Stimulated activated CD4-positive, alpha-beta T cell treated with anti-CD3 and anti-CD28 coated beads, Interleukin-1b, Interleukin-23, amount 100 ng/mL, for 4 hours (primary cell): ENCODE measurements at places on chromosomes 13 and 19.

DNA sequence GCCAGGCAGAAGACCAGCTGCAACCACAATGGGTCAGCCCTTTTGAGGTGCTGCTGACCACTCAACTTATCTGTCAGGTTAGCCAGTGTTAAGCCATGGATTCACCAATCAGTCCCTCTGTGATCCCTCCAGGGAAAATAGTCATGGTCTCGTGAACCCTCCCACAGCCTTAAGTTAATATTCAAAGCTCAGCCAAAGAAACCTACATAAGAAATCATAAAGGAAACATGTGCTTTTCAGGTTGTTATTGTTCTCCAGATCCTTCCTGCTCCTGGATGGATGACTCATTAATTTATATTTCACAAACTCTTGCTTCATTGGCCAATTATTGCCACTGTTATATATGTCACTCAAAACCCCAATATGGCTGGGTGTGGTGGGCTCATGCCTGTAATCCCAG is 161.9 kb downstream of the B3GLCT start:
- no peak for DNase-seq

DNA sequence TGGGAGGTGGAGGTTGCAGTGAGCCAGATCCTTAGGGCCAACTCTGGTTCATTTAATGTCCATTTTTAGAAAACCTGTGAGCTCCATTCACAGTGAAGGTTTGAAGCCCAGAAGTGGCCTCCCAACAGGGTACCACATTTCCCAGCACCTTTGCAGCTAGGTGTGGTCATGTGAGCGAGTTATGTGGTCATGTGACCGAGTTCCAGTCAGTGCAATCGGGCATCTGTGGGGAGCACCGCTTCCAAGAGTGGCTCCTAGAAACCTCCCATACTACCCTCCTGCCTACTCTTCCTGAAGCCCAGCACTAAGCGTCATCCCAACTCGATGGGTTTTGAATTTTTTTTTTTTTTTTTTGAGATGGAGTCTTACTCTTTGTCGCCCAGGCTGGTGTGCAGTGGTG is 663 bp upstream of the PLA2G4C start:
- no peak for DNase-seq

DNA sequence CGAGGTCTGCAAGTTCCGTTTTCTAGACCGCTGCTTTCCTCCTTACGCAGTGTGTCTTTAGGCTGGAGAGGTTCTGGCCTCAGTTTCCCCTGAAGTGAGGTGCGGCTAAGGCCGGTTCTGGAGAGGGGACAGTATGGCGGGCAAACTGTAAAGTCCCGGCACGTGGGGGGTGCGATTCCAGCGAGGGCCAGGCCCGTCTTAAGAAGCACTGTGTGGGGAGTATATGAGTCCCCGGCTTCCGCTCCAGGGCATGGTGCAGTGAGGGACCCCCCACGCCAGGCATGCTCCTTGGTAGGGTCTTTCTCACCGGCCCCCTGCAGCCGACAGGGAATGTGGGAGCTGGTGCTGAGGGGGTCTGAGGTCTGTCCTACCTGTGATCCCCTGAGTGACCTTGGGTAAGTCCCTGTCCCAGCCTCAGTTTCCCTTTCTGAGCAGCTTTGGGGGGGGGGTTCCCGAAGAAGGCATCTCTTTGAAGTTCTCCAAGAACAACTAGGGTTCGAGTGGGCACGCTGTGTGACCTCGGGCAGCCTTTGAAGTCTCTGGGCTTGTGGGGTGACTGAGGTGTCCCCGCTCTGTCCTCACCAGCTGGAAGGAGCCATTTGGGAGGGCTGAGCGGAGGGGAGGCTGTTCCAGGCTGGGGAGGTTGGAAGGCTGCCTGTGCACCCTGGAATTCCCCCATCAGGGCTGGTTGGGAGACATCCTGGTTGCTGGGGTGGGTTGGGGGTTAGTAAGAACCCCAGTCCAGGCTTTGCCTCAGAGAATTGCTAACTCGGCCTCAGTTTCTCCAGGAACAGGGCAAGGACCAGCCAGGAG is 1.5 kb downstream of the NFIC start:
- DNase-seq, result no peak

- no peak for DNase-seq
Measured at GRCh38 chr19:2387367-2388288, 27.6 kb downstream of the TMPRSS9 start.

- no peak for DNase-seq
Measured at GRCh38 chr13:72495681-72496080, 231.7 kb downstream of the MZT1 start.

DNA sequence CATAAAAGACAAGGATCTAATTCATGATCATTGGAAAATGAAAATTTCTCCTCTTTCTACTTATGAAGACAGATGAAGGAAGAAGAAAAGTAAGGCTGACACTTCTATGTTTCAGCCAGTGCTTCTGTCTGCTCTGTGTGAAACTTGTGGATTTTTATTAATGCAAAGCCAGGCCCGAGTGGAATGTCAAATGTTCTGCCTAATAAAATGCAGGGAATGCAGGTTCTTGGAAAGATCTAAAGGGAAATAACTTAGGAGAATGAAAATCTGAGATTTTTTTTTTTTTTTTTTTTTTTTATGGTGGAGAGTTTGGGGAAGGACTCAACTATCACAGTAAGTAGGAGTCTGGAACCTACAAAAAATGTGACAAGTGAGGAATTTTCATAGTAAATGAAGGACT is 1732.3 kb upstream of the SLC10A2 start:
- DNase-seq, result no peak

DNA sequence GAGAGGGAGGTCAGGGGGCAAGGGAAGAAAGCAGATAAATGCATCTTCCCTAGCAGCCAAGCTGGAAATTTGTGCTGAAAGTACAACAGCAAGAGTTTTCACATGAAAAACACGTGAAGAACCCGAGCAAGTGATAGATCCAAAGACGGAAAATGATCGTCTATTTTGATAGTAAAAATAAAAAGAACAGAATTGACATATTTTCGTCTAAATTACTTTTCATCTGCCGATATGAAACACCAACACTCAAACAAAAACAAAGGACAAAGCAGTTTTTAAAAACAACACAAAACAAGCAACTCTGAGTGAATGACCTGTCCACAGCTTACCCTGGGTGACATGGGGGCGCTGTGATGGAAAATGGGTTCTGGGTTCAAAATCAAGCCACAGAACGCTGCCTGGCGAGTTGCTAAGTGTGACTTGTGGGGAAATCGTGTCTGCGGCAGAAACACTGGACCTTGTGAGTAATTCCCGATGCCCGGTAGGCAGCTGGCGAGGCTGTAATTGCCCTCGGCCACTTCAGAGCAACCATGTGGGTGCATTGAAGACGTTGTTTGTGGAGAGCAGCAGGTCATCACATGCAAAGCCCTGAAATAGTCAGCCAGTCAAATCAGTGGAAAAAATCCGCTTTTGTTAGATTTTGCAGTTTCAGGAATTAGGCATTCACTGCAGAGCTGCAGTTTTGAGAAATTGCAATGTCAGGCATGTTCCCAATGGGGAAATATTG is 7.4 kb downstream of the SOX1 start:
- DNase-seq, result no peak

DNA sequence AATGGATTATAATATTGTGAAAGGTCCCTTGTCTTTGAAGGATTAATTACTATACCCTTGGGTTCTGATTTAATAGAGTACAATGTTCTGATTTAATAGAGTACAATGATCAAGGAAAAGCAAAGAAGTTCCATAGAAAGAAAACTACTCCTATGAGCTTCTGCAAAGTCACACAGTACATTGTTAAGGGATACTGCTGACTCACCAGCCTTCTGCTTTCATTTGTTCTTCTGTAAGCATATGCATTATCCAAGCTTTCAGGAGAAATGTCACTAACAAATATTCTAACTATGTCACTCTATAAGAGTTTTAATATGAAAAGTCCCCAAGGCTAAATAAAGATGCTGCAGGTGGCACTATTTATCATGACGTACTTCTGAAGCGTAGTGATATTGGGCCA is 396.7 kb downstream of the RFC3 start:
- DNase-seq, result no peak

DNA sequence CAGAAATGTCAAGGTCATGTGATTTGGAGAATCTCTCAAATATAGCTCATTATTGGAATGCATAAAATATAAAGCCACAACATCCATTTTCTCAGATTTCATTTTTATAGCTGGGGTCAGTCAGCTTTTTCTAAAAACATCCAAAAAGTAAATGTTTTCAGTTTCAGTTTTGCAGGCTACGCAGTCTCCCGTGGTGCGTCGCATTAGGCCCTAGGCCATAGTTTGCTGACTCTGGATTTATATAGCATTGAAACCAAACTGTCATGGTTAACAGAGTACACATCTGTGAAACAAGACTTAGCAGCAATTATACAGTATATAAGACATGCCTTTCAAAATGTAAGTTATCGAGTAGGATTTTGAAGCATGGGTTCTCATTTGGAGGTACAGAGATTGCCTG is 140.0 kb downstream of the IRS2 start:
- no peak for DNase-seq

GRCh38 chr13:111177081-111177711 is 62.1 kb downstream of the ARHGEF7 start:
- DNase-seq, result no peak

DNA sequence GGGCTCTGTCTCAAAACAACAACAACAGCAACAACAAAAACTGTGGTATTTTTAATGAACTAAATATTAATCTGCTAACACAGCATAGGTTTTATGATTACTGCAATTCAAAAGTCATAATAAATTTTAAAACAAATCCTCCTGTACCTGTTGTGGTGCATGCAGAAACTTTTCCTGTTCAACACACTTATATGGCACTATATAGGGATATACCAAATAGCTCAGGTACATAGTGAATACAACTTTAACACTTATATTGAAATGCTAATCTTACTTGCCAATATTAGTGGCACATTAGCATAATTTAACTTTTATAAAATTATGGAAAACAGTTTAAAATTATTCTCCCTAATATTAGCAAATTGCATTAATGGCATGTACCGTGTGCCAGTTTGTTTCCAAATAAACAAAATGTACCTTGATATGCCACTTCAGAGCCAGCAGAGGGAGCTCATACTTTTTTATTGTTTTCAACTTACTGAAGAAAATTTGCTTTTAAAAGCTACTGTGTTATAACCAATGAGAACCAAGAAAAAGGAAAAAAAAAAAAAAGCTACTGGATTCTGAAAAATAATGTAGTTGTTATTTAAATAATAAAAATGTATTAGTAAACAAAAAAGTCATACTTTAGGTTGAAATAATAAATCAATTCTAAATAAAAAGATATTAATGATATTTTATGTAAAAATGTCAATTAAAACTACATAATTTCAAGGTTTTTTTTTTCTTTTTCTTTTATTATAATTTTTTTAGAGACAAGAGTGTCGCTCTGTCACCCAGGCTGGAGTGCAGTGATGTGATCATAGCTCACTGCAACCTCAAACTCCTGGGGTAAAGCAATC is 18.0 kb upstream of the RBM26 start:
- no peak for DNase-seq
